ENCODE measurements at places on chromosomes 5 and 9.

DNA sequence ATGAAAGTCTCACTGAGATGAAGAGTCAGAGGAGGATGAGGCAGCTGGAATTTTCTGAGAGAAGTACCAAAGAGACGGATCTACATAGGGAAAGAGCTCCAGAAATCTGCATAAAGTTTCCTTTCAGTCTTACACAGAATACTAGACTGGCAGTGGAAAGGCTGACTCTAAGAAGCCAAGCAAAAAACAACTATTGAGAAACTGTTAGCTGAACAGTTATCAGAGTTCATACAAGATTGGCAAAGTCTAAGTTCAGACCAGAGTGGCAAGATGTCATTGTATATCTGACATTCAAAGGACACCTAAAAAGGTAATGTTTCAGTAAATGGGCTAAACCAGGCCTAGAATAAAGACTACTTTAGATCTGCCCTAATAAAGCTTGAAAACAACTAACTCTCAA is 209.0 kb downstream of the KIAA0825 start:
- DNase-seq = no peak

DNA sequence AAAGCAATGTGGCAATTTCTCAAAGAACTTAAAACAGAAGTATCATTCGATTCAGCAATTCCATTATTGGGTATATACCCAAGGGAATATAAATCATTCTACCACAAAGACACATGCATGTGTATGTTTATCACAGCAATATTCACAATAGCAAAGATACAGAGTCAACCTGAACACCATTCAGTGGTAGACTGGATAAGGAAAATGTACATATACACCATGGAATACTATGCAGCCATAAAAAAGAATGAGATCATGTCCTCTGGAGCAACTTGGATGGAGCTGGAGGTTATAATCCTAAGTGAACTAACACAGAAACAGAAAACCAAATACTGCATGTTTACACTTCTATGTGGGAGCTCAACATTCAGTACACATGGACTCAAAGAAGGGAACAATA is 21.4 kb upstream of the FYB1 start:
- DNase-seq = no peak

DNA sequence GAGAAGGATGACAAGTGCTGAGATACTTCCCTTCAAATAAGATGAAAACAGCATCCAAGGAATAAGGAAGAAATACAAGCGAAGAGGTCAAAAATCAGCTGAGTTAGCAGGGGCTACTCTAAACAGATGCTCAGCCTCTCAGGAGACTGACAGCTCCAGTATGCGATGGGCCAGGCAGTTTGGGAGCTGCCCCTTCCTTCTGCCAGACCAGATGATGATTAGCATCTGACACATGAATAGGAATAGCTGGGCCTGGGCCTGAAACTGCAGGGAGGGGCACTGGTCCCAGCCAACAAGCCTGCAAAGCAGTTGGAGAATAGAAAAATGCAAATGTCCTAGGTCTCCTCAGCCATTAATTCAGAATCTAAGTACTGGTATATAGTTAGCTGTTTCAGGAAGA is 13.1 kb upstream of the MAP3K1 start:
- DNase-seq = no peak

GRCh38 chr9:92279302-92279701 is 14.2 kb downstream of the IARS1 start:
- no peak for DNase-seq

DNA sequence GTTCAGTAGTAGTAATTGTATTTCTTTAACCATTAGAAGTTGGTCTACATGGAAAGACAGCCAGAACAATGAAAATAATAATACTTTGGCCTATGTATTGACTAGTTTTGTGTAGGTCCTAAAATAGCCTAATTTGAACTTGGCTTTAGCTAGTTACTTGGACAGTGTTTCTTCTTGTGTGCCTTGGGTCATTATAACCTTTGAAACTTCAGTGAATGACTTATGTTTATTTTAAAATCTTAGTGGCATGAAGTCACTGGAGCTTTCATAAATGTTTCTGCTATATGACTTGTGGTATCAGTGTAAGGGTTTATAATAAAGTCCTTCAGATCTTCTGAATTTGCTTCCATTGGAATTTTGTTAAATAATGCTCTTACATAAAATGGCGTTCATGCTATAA is 2.6 kb upstream of the FAM120AOS start:
- no peak for DNase-seq

- no peak for DNase-seq
Observed at GRCh38 chr5:121762426-121762825, 89.3 kb upstream of the FTMT start.

DNA sequence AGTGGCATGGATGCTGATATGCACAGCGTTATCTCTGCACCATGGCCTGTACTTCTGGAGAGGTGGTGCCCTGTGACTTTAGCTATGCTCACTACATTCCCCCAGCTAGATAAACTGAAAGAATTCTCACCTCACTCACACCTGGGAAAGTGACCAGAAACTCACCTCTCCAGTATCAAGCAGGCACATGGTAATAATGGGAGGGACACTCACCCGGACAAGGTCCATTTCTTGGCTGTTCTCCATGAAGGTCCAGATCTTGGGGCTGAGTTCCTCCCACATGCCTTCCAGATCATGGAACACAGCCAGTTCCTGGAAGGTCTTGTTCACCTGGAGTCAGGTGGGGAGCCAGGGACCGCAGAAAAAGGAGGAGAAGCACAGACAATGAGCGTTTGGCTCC is 72.8 kb downstream of the NIPSNAP3B start:
- DNase-seq = no peak

DNA sequence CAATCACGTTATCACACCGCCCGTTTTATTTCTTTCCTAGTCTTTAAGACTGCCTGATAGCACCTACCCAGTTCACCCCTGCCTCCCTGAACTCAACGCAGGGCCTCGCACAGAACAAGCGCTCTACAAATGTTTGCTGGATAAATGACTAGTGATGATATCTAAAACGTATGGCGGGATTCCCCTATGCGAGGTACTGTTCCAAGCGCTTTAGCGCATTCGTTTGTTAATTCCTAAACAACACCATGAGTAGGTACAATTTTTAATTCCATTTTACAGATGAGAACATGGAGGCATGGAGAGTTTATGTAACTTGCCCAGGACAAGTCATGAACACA is 6.6 kb downstream of the POU4F3 start:
- DNase-seq = no peak

- no peak for DNase-seq
Observed at GRCh38 chr5:119515192-119515591, 62.9 kb downstream of the HSD17B4 start.

GRCh38 chr9:134522502-134522848 is 119.1 kb upstream of the COL5A1 start:
- DNase-seq = no peak

GRCh38 chr9:128102861-128103588 is 24.5 kb downstream of the PTGES2 start:
- no peak for DNase-seq

DNA sequence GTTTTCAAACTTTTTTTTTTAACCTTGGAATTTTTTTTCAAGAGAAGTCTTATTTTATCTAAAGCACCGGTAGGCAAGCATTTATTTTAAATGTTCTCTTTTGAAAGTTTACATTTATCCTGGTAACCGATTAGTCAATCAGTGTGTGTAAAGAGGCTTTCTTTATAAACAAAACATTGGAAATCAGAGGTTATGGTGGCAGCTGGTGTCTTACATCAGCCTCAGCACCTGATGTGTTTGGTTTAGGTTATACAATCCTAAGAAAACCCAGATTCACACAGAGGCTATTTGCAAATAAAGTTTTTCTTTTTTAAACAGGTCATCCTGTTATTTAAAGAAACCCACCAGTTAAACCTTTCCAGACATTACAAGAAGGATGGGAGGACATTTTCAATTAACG is 173.3 kb upstream of the GDNF start:
- no peak for DNase-seq

DNA sequence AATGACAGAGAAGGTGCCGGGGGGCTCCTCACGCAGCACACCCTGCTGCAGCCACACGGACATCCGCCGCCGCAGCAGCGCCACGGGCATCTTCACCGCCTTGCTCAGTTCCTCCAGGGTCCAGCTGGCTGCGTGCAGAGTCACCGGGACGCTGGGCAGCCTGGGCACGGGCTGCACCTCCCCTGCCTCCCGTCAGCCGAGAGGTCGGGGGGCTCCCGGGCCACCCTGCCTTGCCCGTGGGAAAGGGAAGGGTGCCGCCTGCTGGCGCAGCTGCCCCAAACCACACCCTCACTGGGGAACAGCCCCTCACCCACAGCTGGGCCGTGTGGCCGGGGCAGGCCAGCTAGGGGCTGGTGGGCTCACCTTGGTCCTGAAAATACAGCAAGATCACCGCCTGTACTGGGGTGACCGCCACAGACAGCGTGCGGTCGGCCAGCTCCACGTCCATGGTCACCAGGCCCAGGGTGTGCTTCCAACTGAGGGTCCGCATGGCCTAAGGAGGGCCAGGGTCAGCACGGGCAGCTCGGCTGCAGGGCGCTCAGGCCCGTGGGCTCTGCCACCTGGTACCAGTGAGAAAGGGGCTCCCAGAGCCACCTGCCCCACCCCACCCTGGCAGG is 3.6 kb upstream of the TMEM210 start:
- no peak for DNase-seq

DNA sequence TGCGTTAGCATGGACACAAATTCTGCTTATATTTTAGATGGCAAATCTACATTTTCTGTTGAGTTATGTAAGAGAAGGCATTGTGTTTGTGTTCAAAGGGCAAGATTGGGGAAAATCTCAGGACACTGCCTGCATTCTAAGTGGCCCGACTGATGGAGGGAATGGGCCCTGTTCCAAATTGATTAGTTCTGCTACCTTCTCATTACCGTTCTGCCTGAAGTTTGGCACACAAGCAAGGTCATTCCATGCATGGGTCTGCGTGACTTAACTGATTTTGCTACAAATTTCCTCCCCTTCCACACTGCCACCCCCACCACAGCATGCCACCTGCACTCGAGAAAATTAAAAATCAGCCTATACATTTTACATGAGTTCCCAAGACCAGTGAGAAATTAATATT is 409.9 kb downstream of the BRINP1 start:
- DNase-seq = no peak

- DNase-seq = peak; percentile 65
Observed at GRCh38 chr5:132419502-132420468, 50.3 kb downstream of the SLC22A5 start.

GRCh38 chr9:137194388-137194787 is 5.9 kb downstream of the SSNA1 start:
- no peak for DNase-seq

DNA sequence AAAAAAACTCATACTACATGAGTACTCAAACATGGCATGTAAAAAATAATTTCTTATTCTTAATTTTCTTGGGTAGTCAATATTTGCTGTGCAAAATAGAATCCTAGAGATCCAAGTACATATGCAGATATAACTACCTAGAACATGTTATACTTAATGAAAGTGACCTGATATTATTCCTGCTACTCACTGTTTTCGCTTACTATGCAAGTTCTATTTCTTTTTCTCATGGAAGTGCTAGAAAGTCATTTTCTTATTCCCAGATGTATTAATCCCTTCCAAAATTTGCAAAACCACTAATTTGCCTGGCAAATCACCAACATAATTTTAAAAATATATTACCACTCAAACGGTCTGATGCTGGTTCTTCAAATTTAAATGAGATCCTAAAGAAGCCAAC is 19.2 kb upstream of the PLAC8L1 start:
- DNase-seq = no peak

- DNase-seq = no peak
Observed at GRCh38 chr5:180119903-180120236, 48.3 kb upstream of the RNF130 start.

DNA sequence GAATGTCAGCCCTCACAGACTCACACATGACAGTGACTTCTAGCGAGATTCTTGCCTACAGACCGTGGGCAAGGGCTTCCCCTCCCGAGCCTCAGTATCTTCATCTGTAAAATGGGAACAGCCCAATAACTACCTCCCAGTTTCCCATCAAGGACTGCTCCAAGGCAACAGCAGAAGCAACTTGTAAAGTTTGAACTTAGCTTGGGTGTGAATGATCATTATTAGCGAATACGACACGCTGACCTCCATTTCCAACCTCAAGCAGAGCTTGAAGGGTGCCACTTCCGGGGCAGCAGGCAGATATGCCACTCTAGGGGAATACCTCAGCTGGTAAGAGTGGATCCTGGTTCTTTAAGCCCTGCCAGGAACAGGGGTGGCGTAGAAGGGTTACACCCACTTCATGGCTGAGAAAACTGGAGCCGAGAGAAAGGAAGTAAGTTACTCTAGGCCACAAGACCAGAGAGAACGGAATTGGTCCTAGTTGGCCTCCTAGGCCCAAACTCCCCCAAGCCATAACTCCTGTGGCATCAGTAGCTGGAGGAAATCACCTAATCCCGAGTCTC is 2.0 kb downstream of the RNF44 start:
- no peak for DNase-seq

DNA sequence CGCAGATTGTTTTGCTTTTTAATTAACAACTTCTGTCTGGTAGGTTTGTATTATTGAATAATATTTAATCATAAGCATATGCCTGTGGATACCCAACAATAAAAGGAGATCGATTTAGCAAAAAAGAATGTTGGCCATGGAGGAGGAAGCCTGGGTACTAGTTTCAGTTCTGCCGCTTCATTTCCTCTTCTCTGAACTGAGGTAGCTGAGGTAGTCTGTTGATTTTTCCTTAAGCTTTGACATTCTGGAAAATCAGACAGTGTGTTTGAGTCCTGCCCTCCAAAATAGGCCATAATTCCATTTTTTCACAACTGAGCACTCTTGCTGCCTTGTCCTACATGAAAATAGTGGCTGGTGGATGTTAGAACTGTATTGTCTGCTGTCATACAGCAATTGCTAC is 6.0 kb upstream of the GPR21 start:
- DNase-seq = no peak

DNA sequence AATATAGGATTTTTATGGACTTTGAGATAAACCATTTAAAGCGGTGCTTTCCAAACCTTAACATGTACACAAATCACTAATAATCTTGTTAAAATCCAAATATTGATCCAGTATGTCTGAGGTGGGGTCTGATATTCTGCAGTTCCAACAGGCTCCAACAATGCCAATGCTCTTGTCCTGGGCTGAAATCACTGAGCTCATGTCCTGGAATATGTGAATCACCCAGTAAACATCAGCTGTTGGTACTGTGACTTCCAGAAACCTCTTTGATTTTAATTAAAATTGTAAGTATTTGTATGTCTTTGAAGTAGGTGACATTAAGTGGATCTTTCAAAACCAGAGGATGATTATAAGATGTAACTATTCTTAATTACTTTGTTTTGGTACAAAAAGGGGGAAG is 52.8 kb upstream of the CAST start:
- DNase-seq = no peak

DNA sequence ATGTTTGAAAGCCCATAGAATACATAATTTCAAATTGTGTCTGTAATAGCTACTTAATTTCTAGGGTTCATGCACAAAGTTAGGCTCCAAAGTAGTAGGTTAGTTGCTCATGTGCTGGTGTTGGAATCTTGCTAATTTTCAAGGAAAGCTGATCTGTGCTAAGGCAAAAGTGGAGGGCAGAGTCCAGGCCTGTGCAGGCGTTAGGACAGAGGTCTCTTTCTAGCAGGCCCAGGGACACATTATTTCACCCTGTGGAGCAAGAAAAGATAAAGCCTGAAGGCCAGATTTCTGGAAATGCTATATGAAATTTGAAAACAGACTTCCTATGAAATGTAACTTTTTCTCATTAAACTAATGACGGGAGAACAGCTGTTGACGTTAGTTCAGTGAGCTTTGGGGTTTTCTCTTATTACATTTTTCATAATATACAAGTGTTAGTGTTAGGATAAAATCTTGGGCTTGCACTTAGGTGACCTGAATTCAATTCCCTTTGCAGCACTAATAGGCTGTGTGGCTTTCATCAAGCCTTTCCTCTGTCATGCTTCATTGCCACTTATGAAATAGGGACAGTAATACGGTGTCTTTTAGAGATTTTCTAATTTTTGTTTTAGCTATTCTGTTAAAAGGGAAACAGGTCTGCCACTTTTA is 196.7 kb upstream of the HAPLN1 start:
- DNase-seq = no peak

Data from HFFc6 (cell line).